ENCODE measurements at places on chromosomes 12 and 14.
A peak's percentile ranks its signal among the peaks of the same experiment; 100 is the strongest.

DNA sequence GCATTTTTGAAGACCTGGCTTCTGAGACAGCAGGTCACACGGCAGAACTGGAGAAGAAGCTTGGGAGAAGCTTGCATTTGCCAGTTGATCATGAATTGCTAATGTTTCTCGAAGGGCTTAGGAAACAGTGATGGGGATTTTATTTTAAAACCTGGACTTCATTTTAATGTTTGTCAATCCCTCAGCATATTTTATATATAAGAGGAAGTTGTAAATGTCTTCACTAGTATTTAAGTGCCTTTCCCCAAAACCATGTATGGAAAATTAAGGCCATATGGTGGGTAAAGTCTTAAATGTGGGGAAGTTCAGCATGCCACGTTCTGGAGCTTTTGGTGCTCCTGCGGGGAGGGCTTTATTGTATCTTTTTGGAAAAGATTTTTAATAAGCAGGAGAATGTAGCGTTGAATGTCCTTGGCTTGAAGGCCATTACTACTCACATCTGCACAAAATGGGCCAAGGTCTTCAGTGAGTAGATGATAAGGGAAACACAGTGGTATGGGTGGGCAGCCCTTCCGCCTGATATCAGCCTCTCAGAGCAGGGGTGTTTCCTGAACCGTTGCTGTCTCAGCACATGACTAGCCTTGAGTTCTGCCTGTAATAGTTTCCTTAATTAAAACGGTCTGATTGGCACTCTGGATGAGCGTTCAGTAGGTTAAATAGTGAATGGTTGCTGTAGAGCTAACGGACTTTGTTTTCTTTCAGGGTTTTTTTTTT, 511.4 kb downstream of the PCNX1 start:
- no peak for DNase-seq

DNA sequence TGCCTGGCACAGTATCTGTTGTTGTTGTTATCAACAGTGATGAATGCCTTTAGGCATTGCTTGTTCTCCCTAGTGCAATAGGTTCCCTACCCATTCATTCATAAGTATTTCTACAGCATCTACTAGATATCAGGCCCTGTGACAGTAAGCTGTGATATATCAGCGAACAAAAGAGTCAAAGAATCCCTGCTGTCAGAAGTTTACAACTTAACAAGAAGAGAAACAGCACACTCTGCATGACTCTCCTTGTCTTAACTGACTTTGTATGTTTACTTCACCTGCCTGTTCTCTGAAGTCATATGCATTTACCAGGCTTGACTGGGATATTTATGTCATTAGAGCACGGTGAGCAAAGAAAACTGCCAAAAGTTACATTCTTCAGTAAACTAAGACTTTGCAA, 452.2 kb upstream of the RPL10L start:
- DNase-seq: no peak

DNA sequence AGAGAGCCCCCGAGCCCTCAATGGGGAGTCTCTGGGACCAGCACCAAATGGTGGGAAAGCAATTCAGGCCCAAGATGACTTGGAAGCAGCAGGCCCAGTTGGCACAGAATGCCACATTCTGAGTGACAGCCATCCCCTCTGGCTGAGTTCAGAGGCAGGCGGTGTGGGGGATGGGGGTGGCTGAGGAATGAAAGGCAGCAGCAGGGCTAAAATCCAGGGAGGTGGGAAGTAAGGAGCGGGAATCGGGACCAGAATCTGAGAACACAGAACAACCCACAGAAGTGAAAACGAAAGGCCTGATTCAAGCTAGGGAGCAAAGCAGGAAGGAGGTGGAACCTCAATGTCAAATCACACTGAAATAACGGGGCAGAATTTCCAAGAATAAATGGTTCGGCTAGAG, 171.2 kb downstream of the CALM1 start:
- no peak for DNase-seq

DNA sequence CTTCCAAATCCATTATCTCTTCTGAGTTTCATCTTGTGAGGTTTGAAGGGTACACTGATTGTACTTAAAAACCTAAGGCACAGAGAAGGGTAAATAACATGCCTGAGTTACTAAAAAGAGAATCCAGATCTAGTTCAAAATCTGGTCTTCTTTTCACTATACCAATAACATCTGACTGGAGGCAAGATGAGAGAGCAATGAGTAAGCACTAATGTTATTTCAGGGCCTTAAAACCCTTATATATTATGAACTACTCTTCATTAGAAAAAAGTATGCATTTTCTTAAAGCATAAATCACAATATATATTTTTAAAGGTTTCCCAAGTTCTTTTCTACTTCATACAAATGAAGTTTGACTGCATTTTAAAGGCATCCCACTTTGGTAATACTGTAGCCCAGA, 60.2 kb downstream of the GXYLT1 start:
- DNase-seq: no peak

- peak; percentile 80 for DNase-seq
Measured at GRCh38 chr12:1606021-1606622, 11.7 kb upstream of the FBXL14 start.

DNA sequence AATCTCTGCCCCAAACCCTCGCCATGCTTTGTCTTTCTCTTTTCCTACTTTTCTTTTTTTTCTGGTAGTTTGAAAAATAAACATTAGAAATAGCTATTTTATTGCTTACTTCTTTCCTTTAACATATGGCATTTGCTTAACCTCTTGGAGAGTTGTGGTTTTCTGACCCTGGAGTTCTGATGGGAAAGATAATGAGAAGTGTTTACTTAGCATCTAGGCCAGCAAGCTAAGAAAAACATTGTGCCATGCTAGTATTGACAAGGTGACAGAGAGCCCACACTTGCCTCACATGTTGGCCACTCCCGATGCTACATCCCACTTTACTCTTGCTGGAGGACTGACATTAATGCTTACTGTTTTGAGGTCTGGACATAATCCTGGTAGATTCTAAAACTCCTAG, 886.2 kb downstream of the DIO2 start:
- no peak for DNase-seq

GRCh38 chr14:102793531-102794328, 16.5 kb downstream of the TRAF3 start:
- DNase-seq: no peak

DNA sequence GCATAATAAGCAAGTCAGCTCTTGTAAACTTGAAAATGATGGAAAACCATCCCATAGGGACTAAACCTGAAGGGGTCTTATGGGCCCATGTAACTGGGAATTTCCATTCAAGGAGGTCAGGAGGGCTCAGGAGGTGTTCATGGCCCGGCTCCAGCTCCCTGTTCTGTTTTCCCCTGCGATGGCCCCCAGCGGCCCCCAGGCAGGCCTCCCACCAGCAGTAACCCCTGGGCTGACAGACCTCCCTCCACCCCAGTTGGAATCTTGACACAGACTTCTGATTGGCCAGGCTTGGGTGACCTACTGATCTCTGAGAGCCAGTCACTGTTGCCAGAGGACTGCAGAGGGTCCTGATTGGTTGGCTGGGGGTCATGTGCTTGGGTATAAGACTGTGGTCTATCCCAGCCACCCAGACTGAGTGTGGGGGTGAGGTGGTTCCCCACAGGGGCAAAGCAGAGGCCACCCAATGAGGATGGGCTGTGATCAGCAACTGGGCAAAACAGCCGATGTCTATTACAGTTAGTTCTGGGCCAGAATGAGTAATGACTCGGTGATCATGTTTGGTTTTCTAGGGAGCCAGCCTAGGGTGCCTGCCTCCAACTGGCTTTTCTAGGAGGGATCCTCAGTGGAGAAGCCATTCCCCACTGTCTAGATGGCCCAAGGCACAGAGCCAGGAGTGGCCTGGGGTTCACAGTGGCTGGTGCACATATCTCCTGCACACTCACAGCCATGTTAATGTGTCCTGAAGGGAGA, 27.0 kb downstream of the RHOF start:
- no peak for DNase-seq

GRCh38 chr14:24630087-24630871, 3.7 kb downstream of the GZMB start:
- no peak for DNase-seq

DNA sequence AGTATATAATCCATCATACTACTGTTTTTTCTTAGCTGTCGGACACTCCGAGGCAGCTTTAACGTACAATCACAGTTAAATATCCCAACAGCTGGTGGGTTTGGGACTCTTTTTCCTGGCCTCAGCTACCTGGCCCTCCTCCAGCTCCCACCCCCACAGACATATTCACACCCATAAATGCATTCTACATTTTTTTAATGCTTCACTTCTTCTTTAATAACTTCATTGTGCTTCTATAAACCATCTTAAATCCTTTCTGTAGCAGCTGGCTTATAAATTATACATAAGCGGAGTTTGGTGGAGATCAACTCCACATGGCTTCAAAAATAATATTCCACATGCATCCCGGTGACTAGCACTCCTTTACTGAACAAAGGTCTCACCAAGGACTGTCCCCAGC, 33.3 kb downstream of the TDG start:
- no peak for DNase-seq

DNA sequence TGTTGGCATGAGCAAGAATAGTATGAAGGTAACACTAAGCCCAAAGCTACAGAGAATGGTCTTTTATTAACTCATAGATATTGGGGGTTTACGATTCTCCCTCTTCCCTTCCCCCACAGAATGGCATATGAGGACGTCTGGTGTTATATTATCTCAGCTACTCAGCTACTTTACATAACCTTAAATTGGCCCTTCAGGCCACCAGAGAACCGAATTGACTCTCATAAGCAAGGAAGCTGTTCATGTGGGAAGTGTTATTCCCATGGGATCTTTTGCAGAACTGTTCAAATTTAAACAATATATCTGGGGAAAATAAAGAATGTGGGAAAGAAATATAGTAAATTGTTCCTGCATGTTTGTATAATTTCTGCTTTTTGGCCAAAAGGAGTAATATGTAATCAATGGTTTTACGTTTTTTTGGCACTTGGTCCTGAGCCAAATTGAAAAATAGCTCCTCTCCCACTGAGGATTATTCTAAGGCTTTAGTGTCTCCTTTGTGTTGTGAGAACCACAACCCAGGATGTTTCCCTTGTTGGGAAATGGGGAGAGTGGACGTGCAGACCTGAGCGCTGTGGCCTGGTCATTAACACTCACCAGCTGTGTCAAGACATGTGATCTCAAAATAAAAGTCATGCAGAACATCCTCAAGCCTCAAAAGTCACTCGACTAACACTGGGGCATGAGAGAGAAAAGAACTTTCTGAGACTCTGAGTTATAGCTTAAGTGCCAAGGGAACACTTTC, 31.8 kb upstream of the CMAS start:
- no peak for DNase-seq

DNA sequence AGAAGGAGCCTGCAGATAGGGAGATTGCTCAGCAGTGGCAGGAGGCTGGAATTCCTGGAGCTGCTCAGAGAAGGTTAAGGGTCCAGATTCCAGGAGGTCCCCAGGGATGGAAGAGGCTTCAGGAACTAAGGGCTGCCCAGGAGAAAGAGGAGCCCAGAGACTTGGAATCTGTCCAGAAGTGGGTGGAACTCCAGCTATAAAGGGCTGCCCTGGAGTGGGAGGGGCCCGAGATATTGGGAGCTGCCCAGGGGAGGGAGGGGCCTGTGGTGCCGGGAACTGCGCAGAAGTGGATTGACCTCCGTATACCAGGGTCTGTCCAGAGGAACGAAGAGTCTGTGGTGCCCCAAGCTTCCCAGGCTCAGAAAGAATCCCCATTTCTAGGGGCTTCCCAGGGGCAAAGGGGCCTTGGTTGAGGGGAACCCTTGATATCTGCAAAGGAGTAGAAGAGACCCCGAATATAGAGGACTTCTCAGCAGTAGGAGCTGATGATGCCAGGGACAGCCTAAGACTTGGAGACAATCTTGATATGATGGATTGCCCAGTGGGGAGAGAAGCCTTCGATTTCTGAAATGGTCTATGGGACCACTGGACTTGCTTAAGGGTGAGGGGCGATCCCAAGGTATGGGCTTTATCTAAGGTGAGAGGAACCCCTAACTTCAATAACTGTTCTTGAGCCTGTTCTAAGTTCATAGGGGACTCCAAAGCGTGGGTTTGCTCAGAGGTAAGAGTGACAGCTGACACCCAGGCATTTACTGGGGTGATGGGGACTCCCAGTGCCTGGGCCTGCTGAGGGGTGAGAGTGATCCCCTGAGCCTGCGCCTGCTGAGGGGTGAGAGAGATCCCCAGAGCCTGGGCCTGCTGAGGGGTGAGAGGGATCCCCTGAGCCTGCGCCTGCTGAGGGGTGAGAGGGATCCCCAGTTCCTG, 45.0 kb downstream of the FAM186A start:
- no peak for DNase-seq

DNA sequence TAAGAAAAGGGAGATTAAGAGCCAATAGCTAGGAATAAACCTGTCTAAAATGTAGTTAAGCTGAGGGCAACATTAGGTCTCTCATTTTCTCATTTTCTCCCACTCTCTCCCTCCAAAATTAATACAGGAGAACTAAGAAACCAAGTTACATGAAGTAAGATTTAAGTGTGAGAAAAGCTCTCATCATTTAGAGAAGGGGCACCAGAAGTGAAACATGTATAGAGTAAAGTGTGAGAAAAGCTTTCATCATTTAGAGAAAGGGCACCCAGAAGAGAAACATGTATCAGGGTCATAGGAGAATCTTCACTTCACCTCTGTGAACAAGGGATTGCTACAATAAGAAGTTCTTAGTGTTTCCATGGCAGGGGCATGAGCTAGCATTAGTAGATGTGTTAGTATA, 132.4 kb upstream of the CNTN1 start:
- DNase-seq: no peak

GRCh38 chr14:95341115-95341514, 21.4 kb upstream of the CLMN start:
- DNase-seq: no peak

- no peak for DNase-seq
Measured at GRCh38 chr12:47591795-47592194, 114.0 kb downstream of the RPAP3 start.

DNA sequence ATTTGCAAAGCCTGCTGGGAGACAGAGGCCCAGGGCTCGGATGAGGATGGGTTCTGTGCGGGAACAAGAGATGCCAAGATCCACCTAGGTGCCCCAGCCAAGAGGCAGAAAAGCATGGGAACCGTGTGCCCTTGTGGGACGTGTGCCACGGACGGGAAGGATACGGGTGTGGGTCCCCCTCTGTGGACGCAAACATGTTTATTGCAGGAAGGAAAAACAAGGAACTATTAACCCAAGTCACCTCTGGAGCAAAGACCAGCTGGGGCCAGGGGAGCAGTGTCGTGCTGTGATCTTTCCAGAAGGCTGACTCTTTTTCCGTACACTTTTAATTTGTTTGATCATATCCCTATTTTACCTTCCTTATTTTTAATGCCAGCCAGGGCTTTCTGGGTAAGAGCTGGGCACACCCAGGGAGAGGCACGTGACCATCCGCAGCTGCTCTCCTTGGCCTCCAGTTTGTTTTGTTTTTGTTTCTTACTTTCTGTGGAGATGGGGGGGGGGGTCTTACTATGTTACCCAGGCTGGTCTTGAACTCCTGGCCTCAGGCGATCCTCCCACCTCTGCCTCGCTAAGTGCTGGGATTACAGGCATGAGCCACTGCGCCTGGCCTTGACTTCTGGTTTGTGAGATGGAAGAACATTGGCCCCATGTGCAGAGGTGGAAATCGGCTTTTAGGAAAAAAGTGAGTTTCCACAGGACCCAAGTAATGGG, 20.7 kb downstream of the SCARB1 start:
- no peak for DNase-seq

GRCh38 chr12:62805517-62805916, 129.4 kb downstream of the PPM1H start:
- no peak for DNase-seq

GRCh38 chr14:59836116-59836515, 34.5 kb downstream of the RTN1 start:
- DNase-seq: no peak

- no peak for DNase-seq
Measured at GRCh38 chr12:123754041-123754772, 7.9 kb upstream of the DNAH10 start.

- DNase-seq: no peak
Measured at GRCh38 chr14:77339407-77339806, 18.6 kb downstream of the GSTZ1 start.

GRCh38 chr14:51448831-51449670, 202.7 kb upstream of the FRMD6 start:
- no peak for DNase-seq

All from CD4-positive, alpha-beta T cell treated with Interleukin-6 for 4 hours (primary cell).